Esophagus mucosa (tissue), 1 donor: ENCODE measurements at places on chromosomes 12 and 14. TPM values are rescaled to one million over a fixed set of nuclear protein-coding genes. Genes with fewer than 3 reads are reported as not detected.

DNA sequence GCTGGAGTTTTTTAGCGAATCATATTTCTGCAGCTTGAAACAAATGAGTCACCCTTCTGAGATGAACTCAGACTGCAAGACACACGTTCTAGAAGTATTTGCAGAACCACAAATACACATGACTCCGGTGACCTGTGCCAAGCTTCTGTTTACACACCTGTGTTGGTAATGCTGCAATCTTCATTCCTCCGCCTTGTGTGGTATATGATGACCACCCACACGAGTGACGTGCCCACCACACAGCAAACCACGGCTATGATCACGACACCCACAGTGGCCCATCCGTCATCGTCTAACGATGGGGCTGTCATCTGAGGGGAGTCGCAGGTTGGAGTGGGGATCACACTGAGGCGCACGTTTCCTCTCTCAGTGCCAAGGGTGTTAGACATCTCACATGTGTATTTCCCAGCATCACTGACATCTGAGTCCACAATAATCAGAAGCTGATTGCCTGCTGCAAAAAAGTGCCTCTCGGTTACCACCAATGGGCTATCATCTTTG is 43.0 kb downstream of the LRIG3 start:
- peak; percentile 78 for ATAC-seq

The EGLN3 gene
- total RNA-seq: 33.8 TPM

The LBHD2 gene
- not detected for total RNA-seq

GRCh38 chr12:94128280-94128679 is 20.1 kb upstream of the PLXNC1 start:
- ATAC-seq: no peak

DNA sequence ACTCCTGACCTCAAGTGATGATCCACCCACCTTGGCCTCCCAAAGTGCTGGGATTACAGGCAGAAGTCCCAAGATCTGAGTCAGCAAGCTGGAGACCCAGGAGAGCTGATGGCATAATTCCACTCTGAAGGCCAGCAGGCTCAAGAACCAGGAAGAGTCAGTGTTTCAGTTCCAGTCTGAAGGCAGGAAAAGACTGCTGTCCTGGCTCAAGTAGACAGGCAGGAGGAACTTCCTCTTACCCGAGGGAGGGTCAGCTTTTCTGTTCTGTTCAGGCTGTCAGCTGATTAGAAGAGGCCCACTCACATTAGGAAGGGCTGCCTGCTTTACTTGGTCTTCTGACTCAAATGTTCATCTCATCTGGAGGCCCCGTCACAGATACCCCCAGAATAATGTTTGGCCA is 206.0 kb upstream of the MYL2 start:
- ATAC-seq: no peak

- ATAC-seq: no peak
These were observed 20.1 kb downstream of the TM7SF3 start for GRCh38 chr12:26994109-26994508.

DNA sequence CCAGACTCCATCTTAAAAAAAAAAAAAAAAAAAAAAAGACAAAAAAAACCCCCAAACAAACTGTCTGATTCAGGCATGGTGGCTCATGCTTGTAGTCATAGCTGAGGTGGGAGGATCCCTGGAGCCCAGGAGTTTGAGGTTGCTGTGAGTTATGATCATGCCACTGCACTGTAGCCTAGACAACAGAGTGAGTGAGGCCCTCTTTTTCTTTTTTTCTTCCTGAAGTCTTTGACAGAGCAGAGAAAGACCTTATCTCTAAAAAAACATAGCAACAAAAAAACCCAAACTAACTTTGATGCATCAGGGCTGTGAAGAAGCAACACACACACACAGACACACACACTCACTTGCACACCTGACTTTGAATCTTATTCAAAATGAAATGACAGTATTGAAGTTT is 7.7 kb upstream of the AMN1 start:
- peak; percentile 31 for ATAC-seq

DNA sequence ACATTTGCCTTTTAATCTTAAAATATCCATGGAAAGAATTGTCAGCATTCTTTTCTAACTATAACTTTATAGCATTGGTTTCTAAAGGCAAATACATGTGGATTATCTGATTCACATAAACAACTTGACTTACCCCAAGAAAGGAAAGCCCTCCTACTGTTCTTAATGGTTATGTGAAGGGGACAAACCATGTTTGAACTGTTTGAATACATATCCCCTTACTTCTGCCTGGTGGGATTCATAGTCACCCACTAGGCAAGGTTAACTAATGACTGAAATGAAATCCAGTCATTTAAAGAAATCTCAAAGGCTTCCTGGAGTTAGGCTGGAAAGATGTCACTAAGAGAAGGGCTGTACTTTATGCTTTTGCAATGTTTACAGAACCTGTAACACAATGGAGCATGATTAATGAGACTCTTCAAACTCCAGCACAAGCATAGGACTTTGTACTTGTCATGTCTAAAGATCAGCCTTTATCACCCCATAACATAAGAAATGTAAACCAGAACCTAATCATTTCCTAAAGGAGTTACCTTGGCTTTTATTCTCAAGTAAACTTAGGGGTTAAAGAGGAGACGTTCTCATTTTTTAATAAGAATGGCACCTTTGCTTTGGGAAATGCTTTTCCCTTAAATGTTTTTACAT is 10.2 kb upstream of the FLRT2 start:
- ATAC-seq: no peak

GRCh38 chr12:12194206-12194605 is 72.6 kb downstream of the LRP6 start:
- no peak for ATAC-seq

- ATAC-seq: no peak
These were observed 34.4 kb upstream of the MGAT4C start for GRCh38 chr12:86290615-86291014.

- peak; percentile 26 for ATAC-seq
These were observed 16.1 kb upstream of the NUDT14 start for GRCh38 chr14:105197211-105197641.

The FAM181A gene
- total RNA-seq: not detected
